ENCODE measurements at places on chromosomes 7 and 10.

DNA sequence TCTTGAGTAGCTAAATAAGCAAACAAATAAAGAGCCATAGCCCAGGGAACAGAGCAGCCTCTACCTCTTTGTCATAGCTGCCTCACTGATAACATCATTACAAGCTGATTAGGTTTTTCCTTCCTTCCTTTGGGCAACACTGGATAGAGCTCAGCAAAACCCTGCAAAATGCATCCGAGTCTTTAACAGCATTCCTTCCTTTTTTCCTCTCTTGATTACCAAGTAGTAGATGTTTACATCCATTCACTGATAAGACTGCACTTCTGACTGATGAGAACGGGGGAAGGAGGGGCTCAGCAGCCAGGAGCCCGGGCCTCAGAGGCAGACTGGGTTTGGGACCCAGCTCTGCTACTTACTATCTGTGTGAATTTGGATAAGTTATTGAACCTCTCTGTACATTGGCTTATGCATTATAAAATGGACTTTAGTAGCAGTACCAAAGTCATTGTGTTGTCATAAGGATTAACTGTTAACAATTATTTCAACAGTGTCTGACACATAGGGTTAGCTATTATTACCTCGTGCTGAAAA is 214.2 kb downstream of the ANK3 start:
- peak; percentile 50 for DNase-seq

- DNase-seq: peak; percentile 30
Observed at GRCh38 chr10:87740254-87740655, 77.8 kb downstream of the ATAD1 start.

- no peak for DNase-seq
Observed at GRCh38 chr10:35328404-35329037, 7.8 kb upstream of the CCNY start.

DNA sequence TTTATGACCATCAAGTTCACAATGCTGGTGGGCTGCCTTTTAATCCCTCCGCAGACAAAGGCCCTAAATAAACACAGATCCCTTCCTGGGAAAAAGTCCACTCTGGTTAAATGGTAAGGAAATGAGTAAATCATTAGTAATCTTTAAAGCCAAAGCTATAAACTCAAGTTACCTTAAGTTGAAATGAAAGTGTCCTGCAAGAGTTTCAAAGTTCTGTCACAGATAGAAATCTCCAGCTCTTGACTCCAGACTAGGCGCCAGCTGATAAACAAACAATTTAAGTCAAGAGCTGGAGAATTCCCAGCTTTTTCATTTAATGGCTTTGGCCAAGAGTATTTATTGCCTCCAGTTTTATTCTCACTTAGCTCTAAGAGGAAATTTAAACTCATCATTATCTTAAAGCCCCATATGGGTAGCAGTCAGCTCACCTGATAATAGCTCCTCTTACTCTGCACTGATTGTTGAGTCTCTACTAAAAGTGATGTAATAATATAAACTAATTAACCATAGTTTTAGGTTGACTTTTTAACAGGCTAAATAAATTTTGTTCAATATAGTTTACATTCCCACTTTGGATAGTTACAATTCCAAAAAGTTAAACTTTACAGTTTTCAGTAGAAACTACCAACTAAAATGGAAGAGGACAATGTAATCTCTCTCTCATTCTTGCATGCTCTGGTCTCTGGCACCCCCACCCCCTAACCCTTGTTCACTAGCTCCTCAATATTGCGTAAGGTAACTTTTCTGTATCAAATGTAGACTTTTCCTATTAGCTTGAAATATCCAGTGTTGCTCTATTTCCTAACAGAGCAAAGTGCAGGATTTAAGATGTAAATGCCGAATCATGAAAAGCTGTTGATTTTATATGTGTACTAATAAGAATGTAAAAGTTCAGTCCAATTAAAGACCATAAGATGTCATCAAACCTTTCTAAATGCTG is 56.1 kb downstream of the HIBADH start:
- peak; percentile 64 for DNase-seq

- peak; percentile 49 for DNase-seq
Observed at GRCh38 chr10:46523119-46523961, 33.1 kb downstream of the GPRIN2 start.

- no peak for DNase-seq
Observed at GRCh38 chr7:71746006-71746405, 614.1 kb downstream of the GALNT17 start.

DNA sequence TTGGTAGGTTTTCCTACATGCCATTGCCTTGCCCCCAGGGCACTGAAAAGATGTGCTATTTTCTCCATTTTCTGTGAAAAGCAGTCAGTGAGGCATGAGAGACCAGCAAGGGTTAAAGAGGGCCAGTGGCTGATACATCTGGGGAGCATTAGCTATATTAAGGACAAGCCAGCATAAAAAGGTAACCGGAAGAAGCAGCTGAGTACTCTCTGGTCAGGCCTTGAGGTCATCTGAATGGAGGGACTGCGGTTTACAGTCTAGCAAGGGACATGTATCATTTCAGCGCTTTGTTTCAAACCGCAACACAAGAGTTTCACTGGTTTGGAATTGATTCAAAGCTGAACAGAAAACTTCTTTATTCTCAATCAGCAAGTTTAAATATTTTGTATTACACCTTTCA is 120.4 kb downstream of the EPDR1 start:
- DNase-seq: no peak

DNA sequence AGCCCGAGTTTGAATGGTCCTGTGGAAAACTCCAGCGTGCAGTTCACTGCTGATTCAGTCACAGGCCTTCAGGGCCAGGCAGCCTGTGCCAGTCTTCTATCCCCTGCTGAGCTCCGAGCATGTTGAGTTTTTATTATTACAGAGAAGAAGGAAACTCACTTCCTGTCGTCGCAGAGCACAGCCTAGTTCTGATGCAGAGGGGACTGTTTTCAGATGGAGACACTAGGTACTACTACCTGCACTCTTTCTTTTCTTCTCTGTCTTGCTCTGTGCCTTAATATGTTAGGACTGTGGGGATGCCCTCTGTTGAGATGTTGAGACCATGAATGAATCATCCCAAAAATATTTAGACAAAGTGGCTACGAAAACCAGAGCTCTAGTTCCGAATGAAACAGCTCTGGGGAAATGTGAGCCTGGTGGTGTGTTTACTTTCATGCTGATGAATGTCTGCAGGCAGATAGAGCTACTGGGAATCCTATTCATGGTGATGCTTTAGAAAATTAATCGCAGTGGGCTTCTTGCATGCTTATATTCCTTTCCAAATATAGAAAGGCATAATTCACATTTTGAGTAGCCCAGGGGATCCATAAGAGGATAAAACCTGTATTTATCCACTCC is 29.6 kb downstream of the CASP7 start:
- no peak for DNase-seq

- DNase-seq: no peak
Observed at GRCh38 chr10:131653140-131653539, 247.7 kb upstream of the PPP2R2D start.

- DNase-seq: no peak
Observed at GRCh38 chr10:125881192-125881591, at the start of gene DHX32. Gene DHX32, minus strand, starts transcription at chr10:125881292. Its CDS starts 468 bp downstream, at chr10:125880824.

- no peak for DNase-seq
Observed at GRCh38 chr10:23768281-23768680, 329.4 kb downstream of the OTUD1 start.

DNA sequence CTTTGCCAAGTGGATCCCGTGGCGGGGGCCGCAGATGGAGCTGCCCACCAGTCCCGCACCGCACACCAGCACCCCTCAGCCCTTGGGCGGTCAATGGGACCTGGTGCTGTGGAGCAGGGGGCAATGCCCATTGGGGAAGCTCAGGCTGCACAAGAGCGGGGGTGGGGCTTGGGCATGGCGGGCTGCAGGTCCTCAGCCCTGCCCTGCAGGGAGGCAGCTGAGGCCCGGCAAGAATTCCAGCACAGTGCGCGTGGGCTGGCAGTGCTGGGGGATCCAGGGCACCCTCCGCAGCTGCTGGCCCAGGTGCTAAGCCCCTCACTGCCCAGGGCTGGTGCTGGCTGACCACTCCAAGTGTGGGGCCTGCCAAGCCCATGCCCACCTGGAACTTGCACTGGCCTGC is 136.2 kb upstream of the ANKRD30A start:
- DNase-seq: no peak

DNA sequence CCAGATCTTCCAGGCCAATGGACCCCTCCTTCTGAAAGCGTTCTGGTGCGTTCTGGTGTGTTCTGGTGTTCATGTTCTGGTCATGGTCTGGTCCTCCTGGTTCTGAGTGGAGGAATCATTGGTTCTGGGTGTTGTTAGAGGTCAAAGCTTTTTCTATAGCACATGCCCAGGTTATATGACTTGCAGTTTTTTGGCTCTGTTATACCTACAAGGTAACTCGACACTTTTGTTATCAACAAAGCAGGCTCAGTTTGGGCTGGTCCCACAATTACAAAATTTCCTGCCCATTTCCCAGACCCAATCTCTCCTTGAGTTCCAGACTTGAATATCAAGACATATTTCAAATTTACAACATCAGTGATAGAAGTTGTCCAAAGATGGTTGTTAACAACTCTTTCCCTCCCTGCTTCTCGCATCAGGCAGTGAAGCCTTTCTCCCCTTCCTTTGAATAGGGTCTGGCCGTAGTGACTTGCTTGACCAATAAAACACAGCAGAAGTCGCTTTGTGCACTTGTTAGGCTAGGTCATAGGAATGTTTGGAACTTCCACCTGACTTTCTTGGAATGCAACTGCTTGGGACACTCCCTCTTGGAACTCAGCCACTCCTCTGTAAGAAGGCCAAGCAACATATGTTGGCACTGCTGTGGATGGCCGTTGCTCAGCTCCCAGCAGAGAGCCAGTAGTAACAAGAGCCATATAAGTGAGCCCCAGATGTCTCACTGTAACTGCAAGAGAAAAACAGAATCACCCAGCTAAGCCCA is 83.1 kb upstream of the STEAP1B start:
- DNase-seq: peak; percentile 52

DNA sequence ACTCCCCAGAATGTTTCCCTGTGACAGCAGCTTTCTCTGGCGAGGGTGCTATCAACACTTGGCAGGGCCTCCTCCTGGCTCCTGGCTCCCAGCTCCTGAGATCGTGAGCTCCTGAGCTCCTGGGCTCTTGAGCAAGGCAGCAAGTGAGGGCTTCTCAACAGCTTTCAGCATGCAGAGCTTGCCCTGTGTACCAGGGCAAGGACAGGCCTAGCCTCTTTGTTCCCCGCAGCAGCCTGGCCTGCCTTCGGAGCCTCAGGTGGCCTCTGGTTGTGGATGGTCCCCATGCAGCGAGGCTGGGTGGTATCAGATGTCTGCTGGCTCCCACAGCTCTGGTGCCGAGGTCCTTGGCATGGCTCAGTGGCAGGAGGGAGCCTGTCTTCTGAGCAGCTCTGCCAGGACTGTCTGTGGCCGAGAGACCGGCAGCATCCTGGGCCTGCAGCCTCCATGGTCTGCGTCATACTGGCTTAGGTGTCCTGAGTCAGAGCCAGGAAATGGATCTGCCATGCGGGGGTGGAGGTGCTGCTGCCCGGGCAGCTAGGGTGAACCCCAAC is 44.2 kb downstream of the ZMIZ1 start:
- DNase-seq: no peak

DNA sequence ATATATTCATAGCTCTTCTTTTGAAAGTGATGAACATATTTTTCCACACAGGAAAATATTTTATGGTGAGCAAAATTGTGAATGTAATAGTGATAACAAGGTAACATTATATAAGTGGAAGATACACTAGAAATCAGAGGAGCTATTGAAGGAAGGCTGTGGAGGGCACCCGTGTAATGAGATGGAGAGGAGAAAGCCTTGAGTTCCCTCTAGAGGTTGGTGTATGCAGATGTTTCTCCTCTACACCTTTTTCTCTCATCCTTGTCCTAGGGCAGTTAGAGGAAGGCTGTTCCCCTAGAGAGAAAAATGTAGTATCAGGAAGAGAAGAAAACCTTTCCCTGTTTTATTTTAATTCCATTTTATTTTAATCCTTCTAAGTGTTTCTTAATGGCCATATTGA is 54.6 kb upstream of the NRG3 start:
- peak; percentile 61 for DNase-seq

DNA sequence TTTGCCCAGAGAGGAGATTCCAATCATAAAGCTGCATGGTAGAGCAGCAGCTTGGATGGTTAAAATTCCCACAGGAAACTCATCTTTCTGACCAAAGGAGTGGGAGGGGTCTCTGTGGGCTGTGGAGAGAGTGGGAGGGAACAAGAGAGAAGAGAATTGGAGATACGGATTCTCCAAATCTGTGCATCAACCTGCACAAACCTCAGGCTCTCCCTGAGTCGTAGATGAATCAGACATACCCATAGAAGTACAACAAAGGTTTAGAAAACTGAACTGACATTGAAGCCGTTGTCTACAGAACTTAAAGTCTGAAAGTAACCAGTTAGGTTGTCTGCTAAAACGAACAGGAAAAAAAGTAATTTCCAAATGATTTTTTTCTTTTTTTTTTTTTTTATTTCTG is 41.9 kb downstream of the CYCS start:
- DNase-seq: no peak

- DNase-seq: no peak
Observed at GRCh38 chr7:158328376-158329013, 259.1 kb downstream of the PTPRN2 start.

GRCh38 chr10:111698711-111699110 is 484.9 kb downstream of the GPAM start:
- DNase-seq: no peak

- no peak for DNase-seq
Observed at GRCh38 chr10:70811881-70812280, 3.9 kb upstream of the SGPL1 start.

GRCh38 chr10:23070913-23071218 is 24.5 kb upstream of the MSRB2 start:
- no peak for DNase-seq

- DNase-seq: no peak
Observed at GRCh38 chr7:117008886-117009531, 55.7 kb downstream of the ST7 start.

- no peak for DNase-seq
Observed at GRCh38 chr10:126027692-126028091, 131.3 kb downstream of the FANK1 start.

DNA sequence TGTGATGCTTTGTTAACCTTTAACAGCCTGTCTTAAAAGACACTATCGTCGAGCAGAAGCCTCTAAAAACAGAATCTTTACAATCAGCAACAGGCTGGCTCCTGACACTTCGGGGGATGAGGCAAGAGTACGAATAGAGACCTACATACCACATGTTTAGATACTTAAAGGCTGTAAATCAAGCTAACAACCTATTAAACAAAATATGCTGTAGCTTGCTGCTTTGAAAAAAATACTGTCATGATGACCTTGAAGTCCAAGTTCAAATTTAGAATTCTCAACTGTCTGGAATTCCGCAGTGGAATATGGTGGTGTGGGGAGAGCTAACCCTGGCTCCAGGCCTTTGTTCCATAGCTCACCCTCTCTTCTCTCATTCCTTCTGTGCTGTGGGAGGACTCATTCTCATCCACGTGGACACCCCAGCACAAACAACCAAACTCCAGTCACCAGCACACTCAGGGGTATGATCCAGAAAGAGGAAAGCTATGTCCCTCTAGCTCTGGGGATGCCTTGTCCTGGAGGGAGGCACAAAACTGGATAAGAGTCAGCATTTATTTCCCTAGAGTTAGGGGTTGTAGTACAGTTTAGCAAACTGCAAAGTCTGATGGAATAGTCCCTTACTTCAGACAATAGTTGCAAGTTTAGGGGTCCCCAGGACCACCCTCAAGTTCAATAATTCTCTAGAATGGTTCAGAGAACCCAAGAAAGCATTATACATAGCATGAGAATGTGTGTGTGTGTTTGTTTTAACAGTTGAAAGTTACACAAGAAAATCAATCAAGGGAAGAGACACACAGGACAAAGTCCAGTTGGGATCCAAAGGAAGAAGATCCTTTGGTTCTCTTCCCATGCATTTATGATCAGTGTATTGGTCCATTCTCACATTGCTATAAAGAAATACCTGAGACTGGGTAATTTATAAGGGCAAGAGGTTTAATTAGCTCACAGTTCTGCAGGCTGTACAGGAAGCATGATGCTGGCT is 196.1 kb upstream of the SVIL start:
- DNase-seq: no peak

All from HT-29 (cell line).